ENCODE measurements at places on chromosomes 4 and X. TPM values are rescaled to one million over a fixed set of nuclear protein-coding genes. Genes with fewer than 3 reads are reported as not detected.

DNA sequence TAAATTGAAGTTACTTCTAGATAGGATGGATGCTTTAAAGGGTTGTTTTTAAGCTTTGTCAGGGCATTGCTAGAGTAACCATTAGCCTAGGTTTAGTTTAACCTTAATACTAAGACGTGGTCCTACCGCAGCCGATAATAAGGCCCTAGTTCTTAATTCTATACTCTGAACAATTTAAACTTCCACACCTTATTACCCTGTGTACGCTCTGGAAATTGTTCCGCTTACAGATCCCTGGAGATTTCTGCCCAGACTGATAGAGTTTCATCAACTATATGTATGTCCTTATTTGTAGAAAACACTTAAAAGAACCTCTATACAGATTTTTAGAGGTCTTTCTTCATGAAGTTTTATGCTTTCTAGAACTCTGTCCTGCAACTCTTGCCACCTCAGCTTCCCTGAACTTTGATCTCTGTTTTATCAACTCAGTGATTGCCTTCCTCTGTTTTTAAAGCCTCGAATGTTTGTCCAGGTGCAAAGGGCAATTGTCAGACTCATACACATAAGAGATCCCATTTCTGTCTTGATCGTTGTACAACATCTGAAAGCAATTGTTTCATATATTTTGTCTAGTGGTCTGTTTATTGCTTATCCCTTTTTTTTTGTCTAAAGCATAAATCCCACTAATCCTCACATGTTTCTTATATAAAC, 71.1 kb upstream of the VCX start:
- no peak for DNase-seq

DNA sequence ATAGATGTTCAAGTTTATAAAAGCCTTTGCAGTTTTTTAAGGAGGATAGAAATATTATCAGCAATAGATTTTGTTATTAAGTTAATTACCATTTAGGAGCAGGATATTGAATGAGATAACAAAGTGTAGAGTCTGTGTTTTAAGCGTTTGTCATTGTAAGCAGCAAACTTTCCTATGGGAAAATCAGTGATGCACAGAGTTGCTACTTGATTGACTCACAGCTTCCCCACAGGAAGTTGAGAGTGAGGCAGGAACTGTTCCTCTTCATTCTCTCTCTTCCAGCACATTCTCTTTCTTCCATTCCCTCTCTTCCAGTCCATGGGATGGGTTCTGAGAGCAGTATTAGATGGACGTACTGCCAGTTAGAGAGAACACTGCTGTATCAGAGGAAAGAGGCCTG, 867.7 kb upstream of the AGA start:
- DNase-seq, result no peak

DNA sequence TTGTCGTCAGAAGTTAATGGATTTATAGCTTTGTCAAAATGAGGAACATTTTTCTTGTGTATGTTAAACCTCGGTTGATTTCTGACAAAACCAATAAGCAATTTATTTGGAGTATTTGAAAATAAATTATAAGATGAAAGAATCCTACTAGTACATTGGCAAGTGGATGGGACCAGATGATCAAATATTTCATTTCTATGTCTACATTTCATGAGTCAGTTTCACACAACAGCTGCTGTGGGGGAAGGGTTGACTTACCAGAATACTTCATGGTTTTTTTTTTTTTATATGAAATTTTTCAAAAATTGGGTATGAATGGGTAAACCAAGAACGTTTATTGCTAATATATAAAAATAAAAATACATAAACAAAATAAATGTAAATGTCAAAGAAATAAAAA, 39.4 kb downstream of the RAPGEF2 start:
- DNase-seq, result peak; percentile 51

GRCh38 chrX:109270580-109271484, 211.1 kb downstream of the GUCY2F start:
- DNase-seq, result no peak

- DNase-seq, result no peak
Measured at GRCh38 chrX:110569506-110569905, 210.9 kb downstream of the RTL9 start.

GRCh38 chr4:145041378-145041777, 56.6 kb downstream of the ANAPC10 start:
- DNase-seq, result peak; percentile 54

DNA sequence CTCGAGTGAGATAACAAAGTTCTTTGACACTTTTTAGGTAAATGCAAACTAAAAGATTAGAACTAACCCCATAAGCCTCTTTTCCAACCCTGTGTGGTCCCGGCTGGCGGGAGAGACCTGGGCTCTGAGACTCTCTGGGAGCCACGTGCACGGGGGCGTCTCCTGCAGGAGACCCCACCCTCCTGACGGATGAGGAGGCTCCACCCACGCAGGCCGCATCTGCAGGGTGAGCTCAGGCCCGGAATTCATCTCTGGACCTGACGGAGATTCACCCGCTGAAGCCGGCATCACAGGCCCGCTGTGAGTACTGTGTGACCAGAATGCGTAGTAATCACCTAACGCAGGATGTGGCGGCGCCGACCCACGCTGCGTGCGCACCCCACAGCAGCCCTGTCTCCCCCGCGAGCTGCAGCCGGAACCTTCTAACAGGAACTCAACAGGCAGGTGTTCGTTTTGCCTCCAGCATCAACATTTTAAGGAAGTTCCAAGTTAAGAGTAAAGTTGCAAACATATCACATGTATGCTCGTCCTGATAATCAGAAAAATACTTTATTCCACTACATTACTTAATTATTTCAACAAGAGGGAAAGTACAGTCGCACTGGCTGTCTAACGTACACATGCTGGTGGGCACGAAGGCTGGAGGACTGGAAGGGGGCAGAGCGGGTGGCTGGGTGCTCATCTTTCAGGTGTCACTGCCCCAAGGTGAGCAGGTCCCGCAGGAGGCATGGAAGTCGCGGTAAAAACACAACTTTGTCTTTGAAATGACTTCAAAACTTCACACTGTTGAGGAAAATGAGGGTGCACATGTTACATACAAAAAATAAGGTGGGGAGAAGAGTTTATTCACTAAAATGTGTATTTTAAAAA, 44.5 kb downstream of the FGFRL1 start:
- no peak for DNase-seq

DNA sequence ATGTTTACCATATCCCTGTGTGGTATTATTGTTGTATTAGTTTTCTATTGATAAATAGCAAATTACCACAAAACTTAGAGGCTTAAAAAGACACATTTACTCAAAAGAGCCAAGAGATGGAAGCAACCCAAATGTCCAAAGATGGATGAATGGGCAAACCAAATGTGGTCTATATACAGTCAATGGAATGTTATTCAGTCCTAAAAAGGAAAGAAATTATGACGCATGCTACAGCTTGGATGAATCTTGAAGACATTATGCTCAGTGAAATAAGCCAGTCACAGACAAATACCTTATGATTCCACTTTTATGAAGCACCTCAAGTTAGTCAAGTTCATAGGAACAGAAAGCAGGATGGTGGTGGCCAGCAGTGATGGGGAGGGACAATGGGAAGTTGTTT, 144.7 kb downstream of the QDPR start:
- no peak for DNase-seq

DNA sequence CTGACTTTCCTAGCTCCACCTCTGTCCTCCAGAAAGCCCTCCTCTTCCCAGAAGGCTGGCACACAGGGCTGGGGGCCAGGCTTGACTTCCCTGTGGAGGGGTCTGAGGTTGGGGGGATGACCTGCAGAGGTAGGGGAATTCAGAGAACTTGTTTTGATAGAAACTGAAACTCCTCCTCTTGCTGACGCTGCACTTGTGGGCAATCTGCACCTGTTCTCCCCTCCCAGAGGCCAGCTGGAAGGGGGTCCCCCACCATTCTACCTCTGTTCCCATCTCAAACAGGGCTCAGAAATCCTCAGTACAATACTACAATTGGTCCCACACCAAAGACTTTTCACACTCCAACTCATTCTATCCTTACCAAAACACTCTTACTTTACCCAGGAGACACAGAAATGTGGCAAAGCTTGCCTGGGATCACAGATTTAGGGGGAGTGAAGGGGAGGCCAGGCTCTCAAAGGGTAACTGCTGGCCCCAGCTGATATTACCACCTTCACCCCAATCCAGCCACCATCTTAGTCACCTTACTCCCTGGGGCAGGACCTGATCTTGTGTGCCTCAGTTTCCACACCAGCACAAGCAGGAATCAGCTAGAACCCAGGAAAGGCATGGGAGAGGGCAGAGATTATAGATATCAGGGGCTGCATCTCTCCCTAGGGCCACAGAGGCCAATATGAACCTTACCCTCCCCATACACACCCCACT, 18.5 kb downstream of the OTUD5 start:
- DNase-seq, result no peak

DNA sequence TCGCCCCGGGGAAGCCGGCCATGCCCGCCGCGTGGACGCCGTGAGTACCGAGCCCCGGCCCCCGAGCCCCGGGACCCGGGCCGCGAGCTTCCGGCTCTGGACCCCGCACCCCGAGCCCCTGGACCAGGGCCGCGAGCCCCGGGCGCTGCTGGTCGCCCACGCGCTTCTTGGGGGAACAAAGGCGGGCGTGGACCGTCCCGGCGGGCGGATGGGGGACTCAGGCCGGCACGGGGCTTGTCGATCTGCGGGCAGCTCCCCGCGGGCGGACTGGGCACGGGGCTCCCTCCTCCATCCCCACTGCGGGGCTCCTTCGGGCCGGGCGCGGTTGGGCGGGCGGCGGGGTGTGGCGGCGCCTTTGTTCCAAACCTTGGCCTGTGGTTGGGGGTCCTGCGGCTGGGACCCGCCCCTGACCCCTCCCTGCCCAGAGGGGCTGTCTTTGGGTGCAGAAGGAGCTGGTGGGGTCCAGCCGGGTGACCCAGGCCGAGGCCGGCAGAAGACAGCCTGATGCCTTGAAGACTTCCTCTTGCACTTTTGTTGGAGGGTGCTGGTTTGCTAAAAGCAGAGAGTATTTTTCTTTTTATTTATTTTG, 25.2 kb upstream of the ADD1 start:
- DNase-seq, result no peak

GRCh38 chr4:107388736-107389274, 331.2 kb downstream of the PAPSS1 start:
- DNase-seq, result no peak

GRCh38 chr4:41141900-41142299, 72.4 kb downstream of the APBB2 start:
- no peak for DNase-seq

DNA sequence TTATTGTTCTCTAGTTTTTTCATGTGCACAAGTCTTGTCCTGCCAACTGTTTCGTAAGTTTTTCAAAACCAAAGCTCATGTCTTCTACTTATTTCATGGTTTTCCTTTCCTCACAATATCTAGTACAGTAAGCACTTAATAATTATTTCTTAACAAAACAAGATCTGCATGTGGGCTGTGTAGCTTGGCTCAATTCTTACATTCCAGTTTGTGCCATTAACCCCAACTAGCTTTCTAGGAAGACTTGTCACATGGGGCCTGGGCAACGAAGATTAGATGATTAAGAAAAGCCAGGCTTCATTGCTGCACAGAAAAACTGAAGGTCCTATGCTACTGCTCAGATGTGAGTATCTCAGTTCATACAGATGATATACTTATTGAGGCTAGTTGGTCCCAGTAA, 155.3 kb upstream of the TEX13A start:
- DNase-seq, result no peak

DNA sequence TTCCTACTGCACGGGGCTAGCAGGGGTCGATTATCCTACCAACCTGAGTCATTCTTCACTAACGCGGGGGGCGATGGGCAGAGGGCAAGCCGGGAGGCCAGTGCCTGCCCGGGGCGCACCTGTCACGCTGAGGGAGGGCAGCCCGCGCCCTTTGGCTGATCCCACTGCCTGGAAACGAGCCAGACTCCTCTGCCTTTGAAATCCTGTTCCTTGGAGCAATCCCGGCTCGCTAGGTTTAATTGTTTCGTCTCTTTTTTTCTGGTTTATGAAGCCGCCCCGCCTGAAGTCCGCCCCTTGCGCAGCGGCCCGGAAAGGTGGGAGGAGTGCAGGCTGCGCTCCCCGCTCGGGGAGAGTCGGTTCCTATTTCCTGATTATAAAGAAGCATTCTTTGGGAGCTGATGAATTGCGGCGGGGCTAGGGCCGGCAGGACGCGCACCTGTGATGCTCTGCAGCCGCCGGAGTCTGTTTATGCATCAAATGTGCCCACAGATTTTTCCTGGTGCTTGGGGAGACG, 484.2 kb downstream of the BCOR start:
- DNase-seq, result peak; percentile 2

GRCh38 chrX:149803458-149804062, 21.8 kb downstream of the MAGEA9 start:
- DNase-seq, result no peak

GRCh38 chrX:38675856-38676255, 114.5 kb downstream of the TSPAN7 start:
- DNase-seq, result no peak

- DNase-seq, result no peak
Measured at GRCh38 chr4:103719830-103720207, at the start of gene TACR3. Gene TACR3 (minus strand): TSS chr4:103719985. CDS start chr4:103719675, 310 bp downstream.

Gene ODAPH
- total RNA-seq, result not detected

Gene CXCR3
- not detected for total RNA-seq

Gene HNRNPH2
- total RNA-seq, result 54.6 TPM

Gene JAKMIP1
- total RNA-seq, result not detected

Gene GPR173
- total RNA-seq, result not detected

Gene PTTG2
- total RNA-seq, result not detected

Gene P2RY10
- not detected for total RNA-seq

Gene COX7B2
- total RNA-seq, result not detected
